ENCODE measurements at places on chromosomes 5 and 9.

DNA sequence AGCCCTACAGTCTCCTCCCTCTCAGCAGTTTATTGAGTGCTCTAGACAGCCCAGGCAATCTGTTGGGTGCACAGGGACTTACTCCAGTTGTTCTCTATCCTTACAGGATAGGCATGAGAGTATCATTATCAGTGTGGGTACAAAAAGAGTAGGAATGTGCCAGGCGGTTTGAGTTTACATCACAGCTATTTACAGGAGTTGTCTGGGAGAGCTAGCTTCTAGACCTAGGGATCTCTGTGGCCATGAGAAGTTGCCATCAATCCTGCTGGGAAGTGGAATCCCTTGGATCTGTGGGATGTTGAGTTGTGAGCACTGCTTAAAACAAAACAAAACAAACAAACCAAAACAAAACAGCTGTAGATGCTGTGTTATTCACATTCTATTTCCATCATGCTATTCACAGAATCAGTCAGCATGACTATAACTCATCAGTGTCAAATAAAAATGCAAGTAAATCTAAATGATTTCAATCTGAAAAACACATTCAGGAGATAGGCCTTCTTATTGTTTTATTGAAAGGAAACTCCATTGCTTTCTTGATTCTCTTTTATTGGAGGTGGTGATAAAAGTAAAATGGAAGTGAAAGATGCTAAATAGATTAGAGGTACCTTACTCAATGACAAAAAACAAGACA lies 552.4 kb upstream of the ZNF608 start:
- no peak for DNase-seq

DNA sequence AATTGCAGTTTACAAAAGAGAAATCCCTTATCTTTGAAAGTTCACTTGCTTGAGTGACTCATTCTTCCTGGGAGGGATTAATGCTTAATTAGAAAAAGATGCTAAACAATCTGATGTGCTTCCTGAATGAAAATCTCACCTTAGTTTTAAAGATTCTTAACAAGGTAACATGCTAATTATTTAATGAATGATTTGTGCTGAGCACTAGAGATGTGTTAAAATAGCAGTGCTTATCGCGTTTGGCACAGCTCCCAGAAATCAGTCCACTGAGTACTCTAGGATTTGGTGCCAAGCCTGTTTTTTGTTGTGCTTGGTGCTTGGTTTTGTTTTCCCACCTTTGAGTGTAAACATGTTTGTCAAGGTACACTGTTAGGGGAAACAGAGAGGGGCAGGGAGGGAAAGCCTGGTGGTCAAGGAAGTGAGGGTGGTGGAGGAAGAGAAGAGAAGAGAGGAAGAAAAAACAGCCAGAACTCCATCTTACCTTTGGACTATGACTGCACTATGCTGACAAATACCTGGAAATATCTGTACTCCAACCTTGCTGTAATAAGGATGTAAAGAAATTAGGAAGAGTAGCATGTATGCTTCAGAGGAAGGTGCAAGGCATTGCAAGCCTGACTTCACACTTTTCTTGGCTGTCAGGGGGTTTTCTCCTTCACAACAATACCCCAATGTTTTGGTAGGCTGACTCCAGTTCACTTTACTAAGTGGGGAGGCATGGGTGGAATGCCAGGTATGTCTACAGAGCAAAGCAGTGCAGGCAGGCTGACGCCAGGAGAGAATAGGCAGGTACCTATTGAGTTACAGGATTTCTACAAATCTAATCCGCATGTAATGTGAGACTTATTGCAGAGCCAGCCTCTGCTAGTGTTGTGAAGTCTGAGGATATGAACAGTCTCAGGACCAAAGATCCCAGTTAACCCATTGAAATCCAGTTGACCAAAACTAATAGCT lies 157.2 kb upstream of the ISL1 start:
- no peak for DNase-seq

DNA sequence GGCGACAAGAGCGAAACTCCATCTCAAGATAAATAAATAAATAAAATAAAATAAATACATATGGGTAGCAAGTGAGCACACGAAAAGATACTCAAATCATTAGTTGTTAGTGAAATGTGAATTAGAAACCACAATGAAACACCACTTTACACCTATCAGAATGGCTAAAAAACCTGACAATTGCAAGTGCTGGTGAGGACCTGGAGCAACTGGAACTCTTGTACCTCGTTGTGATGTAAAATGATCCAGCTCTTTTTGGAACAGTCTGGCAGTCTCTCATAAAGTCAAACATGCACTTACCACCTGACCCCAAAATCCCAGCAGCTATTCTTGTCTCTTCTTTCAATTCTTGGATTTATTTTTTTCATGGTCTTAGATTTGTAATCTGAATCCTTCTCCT lies 69.2 kb upstream of the FBXW11 start:
- DNase-seq: no peak

- no peak for DNase-seq
These were observed 259.3 kb downstream of the FANCC start for GRCh38 chr9:95058121-95058785.

DNA sequence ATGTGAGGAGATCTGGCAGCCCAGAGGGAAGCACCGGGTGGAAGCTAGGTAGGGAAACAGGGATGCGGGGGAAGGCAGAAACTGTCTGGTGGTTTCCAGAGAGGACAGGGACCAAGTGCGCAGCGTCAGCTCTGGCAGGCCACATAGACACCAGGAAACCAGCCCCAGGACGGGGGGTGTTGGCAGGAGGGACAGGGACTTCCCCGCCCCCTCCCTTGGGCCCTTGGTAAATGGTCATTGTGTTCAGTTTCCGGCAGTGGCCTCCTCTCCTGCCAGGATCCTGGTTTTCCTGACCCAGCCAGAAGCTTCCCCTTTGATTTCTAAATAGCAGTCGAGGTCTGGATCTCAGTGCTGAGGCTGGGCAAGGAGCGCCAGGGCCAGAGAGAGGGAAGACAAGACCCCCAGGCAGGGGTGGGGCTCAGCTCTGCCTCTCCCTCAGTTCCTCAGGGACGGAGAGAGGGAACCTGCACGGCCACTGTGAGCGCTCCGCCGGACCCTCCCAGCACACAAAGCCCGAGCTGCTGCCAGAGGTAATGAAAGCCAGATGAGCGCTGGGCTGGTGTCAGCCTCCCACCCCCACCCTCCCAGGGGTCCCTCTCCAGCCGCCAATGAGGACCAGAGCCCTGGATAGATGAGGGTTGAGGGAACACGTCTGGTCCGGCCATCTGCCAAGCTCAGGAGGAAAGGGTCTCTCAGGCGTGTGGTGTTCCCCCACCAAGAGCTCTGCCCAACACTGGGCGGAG lies 1.8 kb downstream of the RALGDS start:
- DNase-seq: peak; percentile 78

- no peak for DNase-seq
These were observed 141.4 kb downstream of the C5orf15 start for GRCh38 chr5:133827011-133827410.

DNA sequence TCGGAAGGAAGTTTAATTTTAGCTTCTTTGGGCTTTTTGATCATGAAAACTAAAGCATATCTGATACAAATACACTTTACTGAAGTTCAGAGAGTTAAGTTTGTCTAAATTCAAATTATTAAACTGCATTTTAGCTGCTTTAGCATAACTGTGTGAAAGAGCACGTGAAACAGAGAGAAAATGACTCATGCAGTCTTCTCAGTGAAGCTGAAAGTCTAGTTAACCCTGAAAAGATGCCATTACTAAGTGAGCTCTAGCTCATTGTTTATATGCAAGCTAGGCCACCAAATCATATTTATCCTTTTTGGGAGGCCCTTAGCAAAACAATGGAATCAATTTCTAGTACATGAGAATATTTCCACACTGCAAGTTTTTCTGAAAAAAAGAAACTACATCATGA lies 27.6 kb downstream of the TPD52L3 start:
- no peak for DNase-seq

DNA sequence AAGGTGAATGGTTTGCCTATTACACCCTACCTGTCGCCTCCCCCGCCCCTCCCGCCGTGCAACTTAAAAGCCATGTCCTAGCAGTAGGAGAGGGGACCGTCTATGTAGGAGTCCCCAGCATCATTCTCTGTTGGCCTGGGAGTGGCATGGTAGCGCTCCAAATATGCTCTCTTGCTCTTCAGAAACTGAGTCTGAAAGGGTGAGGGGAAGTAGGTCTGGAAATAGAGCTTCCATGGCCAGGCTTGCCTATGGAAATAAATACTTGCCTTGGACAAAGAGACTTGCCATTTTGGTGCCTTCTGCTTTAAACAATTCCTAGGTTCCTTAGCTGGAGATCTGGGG lies 1.4 kb downstream of the RGS7BP start:
- DNase-seq: no peak

GRCh38 chr9:123942542-123942941 lies 12.6 kb upstream of the DENND1A start:
- DNase-seq: no peak

GRCh38 chr9:22405869-22406659 lies 40.6 kb upstream of the DMRTA1 start:
- DNase-seq: no peak
